Activated CD8-positive, alpha-beta memory T cell treated with anti-CD3 and anti-CD28 coated beads for 1 hour (primary cell): ENCODE measurements at places on chromosomes 3 and 15.

DNA sequence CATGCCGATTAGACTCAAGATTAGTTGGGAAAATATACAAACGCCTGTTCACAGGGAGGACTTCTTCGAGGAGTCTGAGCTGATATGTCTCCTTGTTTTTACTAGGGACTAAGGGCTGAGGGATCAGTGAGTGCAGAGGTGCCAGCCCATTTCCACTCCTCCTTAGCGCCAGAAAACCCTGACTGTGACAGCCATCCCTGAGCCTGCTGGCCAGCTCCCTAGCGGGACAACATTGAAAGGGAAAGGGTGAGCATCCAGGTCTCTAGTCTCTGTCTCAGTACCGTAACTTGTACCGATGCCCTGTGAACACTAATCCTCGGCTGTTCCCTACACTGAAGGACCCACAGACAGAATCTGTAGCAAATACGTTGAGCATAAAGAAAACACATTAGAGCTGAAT, 243.4 kb downstream of the WNT5A start:
- DNase-seq: no peak

DNA sequence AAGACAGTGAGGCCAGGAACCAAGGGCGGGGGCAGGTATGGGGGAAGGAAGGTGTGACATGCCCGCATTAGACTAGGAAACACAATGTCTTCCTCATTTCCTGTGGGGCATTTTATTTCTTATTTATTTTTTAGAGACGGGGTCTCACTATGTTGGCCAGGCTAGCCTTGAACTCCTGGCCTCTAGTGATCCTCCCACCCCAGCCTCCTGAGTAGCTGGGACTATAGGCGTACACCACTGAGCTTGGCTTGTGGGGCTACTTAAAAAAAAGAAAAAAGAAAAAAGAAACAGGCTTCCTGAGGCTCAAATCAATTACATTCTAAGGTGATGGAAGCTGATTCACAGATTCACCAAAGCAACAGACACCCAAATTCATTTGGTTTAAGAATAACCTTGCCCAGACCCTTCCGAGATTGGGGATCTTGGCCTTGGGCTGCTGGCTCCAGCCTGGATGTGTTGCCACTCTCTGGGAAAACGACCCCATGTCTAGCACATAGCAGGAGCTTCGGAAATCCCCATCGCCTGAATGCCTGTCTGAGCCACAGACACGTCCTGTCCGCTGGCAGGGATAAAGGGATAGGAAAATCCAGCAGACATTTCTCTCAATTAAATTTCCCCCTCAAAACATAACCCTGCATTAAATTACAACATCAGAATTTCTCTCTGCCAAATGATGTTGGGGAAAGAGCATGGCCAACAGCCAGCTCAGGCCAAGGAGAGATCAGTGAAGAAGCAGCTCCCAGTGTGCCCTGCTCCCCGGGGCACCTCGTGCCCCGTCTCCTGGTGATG, 13.0 kb downstream of the CPN2 start:
- DNase-seq: no peak

DNA sequence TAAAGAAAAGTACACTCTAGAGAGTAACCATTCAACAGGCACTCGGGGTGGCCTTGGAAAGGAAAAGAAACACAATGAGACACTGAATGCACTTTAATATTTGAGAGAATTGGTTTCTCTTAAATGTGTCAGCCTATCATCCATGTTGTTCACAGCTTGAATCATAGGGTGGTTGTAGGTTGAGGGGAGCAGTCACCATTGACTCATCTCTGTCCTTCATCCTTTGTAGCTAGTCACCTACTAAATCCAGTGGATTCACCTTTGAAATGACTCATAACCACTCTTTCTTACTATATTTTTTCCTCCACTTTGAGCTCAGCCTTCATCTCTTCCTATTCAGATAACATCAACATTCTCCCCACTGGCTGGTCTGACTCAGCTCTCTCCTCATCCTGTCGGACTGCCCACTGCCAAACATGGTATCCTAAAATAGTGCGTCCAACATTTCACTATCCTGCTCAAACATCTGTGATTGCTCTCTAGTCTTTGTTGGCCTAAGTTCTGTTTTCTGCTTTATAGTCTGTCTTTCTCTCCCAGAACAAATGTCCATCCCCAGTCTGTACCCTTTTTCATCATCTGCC, 182.7 kb upstream of the GADL1 start:
- no peak for DNase-seq

DNA sequence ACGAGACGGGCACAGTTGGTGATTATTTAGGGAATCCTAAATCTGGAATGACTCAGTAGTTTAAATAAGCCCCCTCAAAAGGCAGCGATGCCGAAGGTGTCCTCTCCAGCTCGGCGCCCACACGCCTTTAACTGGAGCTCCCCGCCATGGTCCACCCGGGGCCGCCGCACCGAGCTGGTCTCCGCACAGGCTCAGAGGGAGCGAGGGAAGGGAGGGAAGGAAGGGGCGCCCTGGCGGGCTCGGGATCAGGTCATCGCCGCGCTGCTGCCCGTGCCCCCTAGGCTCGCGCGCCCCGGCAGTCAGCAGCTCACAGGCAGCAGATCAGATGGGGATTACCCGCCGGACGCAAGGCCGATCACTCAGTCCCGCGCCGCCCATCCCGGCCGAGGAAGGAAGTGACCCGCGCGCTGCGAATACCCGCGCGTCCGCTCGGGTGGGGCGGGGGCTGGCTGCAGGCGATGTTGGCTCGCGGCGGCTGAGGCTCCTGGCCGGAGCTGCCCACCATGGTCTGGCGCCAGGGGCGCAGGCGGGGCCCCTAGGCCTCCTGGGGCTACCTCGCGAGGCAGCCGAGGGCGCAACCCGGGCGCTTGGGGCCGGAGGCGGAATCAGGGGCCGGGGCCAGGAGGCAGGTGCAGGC, 318.0 kb downstream of the FGF12 start:
- no peak for DNase-seq
